ENCODE measurements at places on chromosomes 7 and 10. TPM values are rescaled to one million over a fixed set of nuclear protein-coding genes. Genes with fewer than 3 reads are reported as not detected.

TMEM236 gene
- total RNA-seq = 1.8 TPM

- DNase-seq = no peak
Measured at GRCh38 chr7:7014827-7015595, 167.3 kb upstream of the C1GALT1 start.

LRRC18 gene
- not detected for total RNA-seq

FXYD4 gene
- not detected for total RNA-seq

GRCh38 chr10:33666686-33667480 is 332.4 kb upstream of the NRP1 start:
- no peak for DNase-seq
